ENCODE measurements at places on chromosomes 3 and 15.

DNA sequence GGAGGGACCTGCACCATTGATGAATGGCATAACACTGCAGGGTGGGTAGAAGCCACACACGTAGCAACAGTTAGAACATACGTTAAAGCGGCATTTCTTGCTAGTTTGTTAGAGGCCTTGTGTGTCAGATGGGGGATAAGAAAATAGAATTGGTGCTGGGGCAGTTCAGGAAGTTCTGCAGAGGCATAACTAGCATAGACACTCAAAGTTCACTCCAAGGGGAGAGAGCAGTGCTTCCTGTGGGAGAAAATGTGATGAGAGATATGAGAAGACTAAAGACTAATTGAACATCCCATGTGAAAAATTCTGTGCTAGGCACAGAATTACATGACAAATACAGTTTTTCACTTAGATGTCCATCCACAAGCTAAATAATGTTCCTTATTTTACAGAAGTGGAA lies 327.1 kb downstream of the ZNF621 start:
- no peak for DNase-seq

- no peak for DNase-seq
These were observed 17.9 kb downstream of the VIPR1 start for GRCh38 chr3:42520336-42520735.

DNA sequence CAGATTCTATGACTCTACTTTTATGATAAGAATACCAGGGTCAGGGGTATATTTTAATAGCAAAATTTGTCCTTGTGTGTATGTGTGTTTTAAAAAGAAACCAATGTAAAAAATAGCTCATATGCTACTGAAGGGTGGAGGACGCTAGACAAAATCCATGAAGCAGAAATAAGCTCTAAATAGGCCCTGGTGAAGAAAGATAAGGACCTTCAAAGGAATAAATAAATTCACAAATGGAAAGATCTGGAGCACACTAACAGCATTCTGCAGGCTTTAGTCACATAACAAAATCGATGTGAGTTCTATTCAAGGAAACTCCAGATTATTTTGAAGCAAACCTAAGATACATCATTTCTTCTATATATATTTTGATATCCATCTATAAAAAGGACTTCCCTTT lies 27.2 kb upstream of the ATP11B start:
- no peak for DNase-seq

DNA sequence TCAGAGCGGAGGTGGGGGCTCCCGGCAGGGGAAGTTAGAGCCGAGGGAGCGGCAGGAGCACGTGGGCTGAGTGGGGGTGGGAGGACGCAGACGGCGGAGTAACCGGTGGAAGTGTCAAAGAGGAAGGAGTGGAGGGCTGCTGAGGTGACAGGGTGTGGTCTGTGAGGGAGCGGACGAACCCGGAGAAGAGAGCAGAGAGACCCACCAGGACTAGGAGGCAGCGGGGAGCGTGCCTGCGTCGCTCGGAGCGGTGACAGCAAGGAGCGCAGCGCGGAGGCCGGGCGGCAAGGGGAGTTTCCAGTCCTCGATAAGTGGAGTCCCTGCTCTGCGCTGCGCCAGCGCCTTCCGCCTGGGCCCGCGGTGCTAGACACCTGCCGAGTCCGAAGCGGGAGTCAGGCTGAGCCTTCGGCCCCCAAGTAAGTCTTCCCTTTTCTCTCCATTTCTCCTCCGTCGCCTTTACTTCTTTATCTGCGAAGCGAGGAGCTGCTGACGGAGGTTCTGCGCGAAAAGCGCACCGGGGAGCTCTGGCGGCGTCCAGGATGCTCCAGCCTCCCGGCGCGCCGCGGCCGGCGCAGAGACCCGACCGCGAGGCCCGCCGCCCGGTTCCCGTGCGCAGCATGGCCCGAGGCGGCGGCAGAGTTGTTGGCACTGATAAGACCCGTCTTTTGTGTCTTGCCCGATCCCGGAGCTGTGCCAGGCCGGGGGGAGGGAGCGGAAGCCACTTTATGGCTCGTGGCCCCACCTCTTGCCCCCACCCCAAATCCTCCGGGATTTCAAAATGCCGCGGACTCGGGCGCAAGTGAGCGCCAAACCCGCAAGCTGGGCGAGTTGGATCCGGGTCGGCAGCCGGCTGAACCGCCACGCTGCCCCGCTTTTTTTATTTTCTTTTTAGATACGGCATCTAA lies 533.0 kb upstream of the SEMA6D start:
- no peak for DNase-seq

DNA sequence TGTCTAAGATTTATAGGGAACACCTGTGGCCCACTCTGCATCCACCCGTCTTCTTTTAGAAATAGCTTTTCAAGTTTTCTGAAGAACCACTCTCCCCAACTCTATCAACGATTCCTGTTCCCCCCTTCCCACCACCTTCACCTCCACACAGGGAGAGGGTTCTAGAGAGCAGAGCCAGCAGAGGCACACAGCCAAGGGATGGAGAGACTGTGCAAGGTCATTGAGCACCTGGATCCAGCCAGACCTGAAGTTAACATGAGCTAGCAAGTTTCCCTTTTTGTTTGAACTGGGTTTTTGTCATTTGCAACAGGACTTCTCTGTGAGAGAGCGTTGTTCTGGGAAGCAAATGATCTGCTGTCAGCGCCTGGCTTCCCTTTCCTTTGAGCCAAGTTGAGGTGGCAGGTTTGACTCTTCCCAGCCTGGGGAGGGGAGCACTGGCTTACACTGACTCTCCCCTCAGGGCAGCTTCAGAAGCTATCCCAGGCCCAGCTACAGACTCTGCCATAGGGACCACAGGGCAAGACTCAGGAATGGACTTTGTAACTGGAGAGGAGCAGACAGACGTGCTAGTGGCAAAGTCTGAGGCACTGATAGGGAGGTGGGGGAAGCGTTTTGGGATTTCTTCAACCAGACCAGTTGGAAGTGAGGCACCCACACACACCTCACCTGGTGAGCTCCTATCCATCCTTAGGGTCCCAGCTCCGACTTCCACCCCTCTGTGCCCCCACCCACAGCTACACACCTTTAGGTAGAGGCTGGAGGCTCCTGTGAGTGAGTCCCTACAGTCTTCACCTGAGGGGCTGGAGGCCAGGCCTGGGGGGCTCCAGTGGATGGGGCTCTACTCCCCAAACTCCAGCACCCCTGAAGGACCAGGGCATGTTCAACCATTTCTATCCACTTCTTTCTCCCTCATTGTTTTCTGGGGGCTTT lies 19.4 kb upstream of the PLXNA1 start:
- no peak for DNase-seq

DNA sequence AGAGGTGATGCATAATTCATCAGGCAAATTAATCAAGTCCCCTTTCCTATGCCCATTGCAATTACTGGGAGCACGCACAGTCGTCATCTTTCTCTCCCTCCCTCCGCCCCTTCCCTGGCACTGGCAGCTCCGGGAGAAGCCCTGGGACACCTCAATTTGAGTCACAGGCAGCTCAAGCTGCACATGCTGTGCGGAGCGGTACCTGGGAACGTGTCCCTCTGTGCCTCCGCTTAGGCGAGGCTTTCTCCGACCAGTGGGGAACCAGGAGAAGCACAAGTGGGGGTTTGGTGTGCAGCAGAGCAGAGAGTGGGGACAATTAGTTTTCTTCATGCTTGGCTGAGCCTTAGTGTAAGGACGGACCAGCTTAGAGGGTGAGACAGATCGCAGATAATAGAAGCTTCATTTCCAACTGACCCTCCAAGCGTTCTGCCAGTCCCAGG lies 88.3 kb downstream of the SOX14 start:
- DNase-seq: no peak

- no peak for DNase-seq
These were observed 34.5 kb upstream of the NR2E3 start for GRCh38 chr15:71775856-71776255.

DNA sequence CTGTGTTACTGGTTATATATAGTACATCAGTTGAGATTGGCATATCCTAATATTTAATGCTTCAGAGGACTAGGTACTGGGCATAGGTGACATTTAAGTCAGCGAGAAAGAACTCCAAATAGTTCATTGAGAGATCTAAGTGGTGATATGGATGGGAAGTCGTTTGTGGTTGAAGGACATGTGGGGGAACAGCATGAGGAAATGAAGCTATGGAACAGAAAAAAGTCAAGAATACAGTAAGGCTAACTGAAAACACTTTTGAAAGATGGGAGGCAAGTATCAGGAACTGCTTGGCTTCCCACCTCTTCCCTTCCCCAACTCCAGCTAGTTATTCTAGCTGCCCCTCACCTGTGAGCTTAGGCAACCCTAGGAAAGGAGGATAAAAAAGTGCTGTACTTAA lies 3.7 kb upstream of the MYO5A start:
- DNase-seq: no peak

Data from LNCaP clone FGC (cell line).